ENCODE measurements at places on chromosomes 6 and 20.

GRCh38 chr6:158799051-158799792 is 19.9 kb downstream of the EZR start:
- DNase-seq = no peak

DNA sequence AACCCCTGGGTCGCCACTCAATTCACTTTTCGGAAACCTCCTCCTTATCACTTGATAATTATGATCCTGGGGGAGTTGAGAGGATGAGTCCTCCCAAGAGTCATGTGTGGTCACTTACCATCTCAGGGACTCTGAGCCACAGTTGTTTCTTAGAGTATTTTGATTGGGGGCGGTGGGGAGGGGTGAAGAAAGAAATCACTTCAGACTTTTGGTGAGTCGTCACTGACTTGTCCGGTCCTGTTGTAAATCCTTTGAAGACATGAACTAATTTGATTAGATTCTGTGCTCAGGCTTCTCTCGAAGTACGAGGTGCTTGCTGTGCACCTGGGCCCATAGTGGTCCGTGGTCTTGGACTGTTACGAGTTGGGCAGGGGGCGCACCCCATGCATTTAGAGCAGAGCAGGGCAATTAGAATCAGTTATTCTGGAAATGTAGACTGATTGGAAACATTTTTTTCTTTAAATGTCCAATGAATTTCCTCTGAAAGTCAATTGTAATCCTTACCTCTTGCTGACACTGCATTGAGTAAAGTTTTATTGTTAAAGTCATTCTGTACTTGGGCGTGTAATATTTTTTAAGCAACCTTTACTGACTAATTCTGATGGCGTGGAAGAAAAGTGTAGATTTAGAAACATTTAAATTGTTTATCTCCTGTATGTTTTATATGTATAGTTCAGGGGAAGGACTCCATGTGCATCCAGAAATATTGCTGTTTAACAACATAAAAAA is 173.4 kb downstream of the SLC16A10 start:
- DNase-seq = no peak

- no peak for DNase-seq
Measured at GRCh38 chr6:31708224-31708623, 1.6 kb downstream of the LY6G6F start.

GRCh38 chr6:72819609-72820008 is 197.7 kb downstream of the KCNQ5 start:
- no peak for DNase-seq

DNA sequence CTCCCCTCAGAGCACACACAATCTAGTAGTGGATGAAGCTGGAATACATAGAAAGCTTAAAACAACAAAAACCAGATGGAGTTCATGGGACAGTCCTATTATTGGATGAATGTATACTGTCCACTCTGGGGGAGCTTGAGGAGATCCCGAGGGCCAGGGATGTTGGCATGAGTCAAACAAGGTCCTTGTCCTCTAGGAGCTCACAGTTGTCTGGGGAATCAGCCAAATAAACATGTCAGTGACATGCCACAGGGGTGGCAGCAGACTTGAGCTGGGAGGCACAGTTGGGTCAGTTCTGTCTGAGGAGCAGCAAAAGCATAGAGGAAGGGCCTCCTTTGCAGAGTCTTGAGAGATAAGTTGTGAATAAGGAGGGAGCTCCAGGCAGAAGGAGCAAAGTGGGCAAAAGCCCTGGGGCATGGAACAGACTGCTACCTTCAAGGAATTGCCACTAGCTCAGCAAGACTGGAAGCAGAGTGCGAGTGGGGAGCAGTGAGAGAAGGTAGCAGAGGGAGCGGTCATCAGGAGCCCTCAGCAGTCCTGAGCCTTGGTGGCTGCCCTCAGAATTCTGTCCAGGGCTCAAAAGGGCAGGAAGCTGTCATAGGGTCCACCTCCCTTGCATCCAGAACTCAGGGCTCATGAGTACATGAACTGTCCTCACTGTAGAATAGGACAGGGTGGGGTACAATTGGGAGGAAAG is 22.1 kb downstream of the L3MBTL1 start:
- no peak for DNase-seq

- peak; percentile 36 for DNase-seq
Measured at GRCh38 chr20:63574156-63574828, at the start of gene HELZ2. Gene HELZ2, minus strand, starts transcription at chr20:63574239. Its CDS starts 1,854 bp downstream, at chr20:63572385.

DNA sequence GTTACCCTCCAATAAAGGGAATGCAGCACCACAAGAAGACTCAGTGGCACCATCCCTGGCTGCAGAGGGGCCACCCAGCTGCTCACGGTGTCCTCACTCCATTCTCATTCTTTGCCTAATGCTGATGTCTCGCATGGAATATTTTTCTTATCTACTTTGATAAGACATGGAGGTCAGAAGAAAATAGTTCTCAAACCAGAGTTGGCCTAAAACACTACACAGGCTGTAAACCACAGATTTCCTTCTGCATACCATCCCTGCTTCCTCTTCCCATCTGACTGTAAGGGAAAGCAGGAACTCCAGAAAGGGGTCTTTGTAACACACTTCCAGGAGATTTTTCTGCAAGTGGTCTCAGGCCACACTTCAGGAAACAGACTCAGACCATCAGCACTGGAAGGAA is 43.1 kb upstream of the CD93 start:
- no peak for DNase-seq

DNA sequence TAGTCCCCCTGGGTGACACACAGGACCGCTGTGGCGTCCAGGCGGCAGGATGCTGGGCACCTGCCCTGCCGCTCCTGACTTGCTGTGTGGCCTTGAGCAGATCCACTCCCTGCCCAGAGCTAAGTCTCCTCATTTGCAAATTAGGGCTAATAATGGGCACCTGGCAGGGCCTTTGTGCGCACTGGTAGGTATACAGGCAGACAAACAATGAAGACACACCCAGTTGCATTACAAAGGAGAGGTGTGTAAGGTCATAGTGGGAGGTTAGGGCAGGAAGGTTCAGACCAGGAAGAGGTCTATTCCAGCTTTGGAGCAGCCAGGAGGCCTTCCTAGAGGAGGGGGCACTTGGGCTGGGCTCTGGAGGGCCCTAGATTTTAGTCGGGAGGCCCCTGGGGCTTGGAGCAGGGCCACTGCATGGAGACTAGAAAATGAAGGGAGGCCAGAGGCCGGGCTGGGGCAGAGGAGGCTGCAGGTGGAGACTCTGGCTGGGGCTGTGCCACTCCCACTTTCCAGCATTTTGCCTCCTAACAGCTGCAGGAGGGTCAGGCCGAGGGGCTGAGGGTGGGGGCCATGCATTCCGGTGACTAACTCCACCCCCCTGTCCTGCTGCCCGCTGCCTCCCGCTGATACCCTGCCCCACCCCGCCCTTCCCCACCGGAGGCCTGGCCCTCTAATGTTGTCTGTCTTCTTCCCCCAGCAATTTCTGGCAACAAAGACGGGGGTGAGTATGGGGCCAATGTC is 28.5 kb downstream of the MYH7B start:
- no peak for DNase-seq

- DNase-seq = peak; percentile 28
Measured at GRCh38 chr20:2521369-2522305, 12.9 kb upstream of the ZNF343 start.

- DNase-seq = no peak
Measured at GRCh38 chr6:54935739-54936138, 89.2 kb downstream of the FAM83B start.

DNA sequence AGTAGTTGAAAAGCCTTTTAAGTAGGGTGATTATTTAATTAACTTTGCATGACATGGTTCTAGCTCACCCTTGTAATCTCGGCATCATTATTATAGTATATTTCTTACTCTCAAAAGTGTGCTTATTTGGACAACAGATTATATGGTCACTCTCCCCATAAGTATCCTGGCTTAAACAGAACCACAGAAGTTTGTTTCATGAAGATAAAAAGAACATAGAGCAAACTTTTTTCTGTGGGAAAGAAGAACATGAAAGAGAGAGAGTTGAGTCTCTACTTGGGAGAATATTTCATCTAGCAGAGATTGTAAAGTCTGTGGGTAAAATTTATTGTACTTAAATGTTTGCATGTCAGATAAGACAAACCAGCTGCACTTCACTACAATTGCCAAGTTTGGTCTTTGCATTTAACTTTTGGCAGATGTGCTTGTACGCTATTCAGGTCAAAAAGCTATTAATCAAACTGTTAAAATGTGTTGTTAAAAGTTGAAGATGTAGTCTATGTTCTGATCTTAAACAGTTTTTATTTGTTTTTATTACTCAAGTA is 33.4 kb upstream of the PRIM2 start:
- DNase-seq = no peak

DNA sequence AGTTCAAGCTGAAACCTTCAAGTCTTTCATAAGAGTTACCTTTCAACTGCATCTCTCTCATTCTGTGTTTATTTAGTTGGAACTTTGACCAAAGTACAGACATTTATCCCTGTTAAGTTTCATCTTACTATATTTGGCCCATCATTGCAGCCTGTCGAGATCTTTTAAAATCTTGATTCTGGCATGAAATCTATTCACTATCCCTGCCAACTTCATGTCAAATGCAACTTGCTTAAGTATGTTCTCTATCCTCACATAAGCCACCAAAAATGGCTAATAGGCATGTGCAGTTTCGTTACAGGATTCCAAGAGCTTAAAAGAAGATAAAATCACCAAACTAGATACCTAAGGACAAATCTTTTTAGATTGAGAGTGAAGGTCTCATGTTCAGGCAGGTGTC is 117.5 kb upstream of the KCNQ5 start:
- no peak for DNase-seq

- no peak for DNase-seq
Measured at GRCh38 chr20:311609-312008, 13.7 kb upstream of the SOX12 start.

DNA sequence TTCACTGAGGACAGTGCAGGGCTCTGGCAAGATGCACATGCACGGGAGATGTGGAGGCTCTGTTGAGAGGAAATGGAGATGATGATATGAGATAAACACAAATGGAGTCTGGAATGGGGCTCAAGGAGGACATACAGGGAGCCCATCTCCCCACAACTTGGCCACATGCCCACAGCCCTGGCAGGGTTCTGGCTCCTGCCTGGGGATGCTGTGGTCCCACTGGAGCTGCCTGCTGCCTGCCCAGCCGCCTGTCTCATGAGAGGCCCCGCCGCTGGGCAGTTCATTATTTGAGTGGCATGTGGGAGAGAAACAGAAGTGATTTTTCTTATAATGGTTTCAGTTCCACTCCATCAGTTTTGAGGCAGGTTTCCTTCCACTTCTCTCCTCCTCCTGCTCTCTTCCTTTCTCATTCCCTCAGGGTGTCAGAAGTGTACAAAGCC is 133.6 kb upstream of the TRAF3IP2 start:
- DNase-seq = no peak

DNA sequence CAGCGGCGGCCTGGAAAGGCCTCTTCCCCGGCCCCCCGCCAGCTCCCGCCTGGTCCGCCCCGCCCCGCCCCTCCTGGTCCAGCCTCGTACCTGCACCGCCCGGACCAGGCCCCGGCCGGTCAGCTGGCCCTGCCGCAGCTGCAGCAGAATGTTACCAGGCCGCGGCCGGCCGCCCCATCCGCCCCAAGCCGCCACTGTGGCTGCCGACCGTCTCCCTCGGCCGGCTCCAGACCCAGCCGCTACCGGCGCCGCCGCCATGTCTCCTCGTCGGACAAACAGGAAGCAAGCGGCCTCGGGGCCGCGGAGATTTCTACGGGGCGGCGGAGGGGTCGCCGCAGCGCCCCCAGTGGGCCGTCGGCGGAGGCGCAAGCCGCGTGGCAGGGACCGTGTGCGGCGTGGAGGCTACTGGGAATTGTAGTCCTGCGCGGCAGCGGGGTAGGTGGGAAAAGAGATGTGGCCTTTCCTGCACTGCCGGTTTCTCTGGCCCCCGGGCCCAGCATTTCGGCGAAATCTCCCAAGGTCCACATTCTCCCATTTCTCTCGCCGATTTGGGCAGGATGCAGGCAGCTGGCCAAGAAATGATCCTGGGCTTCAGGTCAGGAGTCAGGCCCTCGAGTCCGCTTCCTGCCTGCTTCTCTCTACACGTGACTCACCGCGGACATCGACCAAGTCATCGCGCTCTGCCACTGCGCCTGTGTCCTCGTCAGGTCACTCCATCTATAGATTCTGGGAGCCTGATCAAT is at the start of gene TRPC4AP:
Gene TRPC4AP (minus strand): TSS at position 284 of the 743 bp plus-strand sequence. CDS start 26 bp downstream, at position 258.
- DNase-seq = peak; percentile 85

GRCh38 chr6:21928827-21929226 is 335.3 kb downstream of the SOX4 start:
- DNase-seq = no peak

GRCh38 chr20:37845241-37845681 is 57.7 kb upstream of the VSTM2L start:
- no peak for DNase-seq

DNA sequence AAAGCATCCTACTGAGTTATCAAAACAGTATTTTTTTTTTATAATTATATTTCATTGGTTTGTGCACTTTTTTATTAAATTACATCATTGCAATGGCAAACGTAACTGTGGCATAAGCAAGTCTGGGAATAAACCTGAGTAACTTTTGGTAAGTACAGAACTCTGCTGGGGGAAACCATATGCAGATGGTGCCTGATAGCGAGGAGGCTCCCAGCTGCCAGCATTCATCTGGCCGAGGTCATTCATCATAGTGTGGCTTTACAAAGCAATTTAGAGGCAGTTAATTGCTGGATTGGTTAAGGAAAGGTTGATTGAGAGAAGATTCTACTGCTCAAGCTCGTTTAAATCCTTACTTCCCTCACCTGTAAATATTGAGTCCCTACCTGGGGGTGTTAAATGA is 52.6 kb downstream of the HECA start:
- no peak for DNase-seq

- no peak for DNase-seq
Measured at GRCh38 chr20:37681384-37682112, 12.3 kb upstream of the CTNNBL1 start.

DNA sequence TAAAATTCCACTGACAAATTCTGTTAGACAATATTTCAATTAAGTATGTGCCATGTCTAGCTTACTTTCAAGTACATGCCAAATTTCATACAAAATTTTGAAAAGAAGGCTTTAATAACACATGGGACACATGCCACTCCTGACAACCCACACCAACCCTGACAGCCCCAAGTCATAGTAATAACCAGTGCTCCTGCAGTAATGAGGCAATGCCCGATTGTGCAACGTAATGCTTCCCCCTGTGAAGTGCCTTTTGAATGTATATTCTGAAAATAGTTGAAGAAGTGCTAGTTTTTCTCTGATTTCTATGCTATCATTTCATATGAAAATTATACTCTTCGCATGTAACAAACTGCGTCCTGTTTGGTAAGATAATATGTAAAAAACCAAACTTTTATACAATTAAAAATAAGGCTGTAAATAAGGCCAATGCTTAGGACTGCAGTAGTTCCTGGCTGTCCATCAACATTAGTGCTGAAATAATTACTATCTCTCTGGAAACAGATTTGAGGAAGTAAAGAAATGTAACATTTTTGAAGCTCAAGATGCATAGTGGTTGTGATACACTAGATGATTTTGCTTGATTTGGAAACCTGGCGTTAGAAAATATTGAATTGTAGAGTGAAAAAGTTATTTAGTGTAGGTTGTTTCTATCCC is 125.8 kb upstream of the BCLAF1 start:
- no peak for DNase-seq

- DNase-seq = no peak
Measured at GRCh38 chr6:77987035-77987384, 334.2 kb downstream of the MEI4 start.
